Activated naive CD8-positive, alpha-beta T cell treated with anti-CD3 and anti-CD28 coated beads, Interleukin-2, amount 10 ng/mL, durations not matched to agents 7 days and 5 days (primary cell): ENCODE measurements at places on chromosomes 3 and 15. TPM values are rescaled to one million over a fixed set of nuclear protein-coding genes. Genes with fewer than 3 reads are reported as not detected.

GRCh38 chr15:67826717-67827561, 1.6 kb downstream of the SKOR1 start:
- no peak overlapping the region for H3K4me3 ChIP-seq
- H3K27ac ChIP-seq, result no peak overlapping the region
- H3K4me1 ChIP-seq, result peaks cover 27% of the 10 kb centered on the region
- DNase-seq, result no peak
- peaks cover 1% of the 10 kb centered on the region for H3K36me3 ChIP-seq

GRCh38 chr3:56732109-56732508, 49.0 kb upstream of the TASOR start:
- H3K4me1 ChIP-seq, result peaks cover 62% of the 10 kb centered on the region
- peak overlapping the region; percentile 80 for H3K27ac ChIP-seq

- no peak overlapping the region for H3K4me3 ChIP-seq
- H3K27ac ChIP-seq, result no peak overlapping the region
- DNase-seq, result no peak
- H3K27me3 ChIP-seq, result no peaks in the 10 kb centered on the region
- H3K4me1 ChIP-seq, result no peaks in the 10 kb centered on the region
Observed at GRCh38 chr15:47405365-47406162, 311.7 kb upstream of the SEMA6D start.

GRCh38 chr3:114645392-114645791, 351.6 kb downstream of the TIGIT start:
- no peak overlapping the region for H3K4me3 ChIP-seq
- no peak overlapping the region for H3K27ac ChIP-seq
- peaks cover 3% of the 10 kb centered on the region for H3K4me1 ChIP-seq
- no peaks in the 10 kb centered on the region for H3K27me3 ChIP-seq
- H3K36me3 ChIP-seq, result peaks cover 1% of the 10 kb centered on the region

GRCh38 chr15:66294157-66294931, 976 bp downstream of the DIS3L start:
- peaks cover 32% of the 10 kb centered on the region for H3K4me1 ChIP-seq
- peaks cover 5% of the 10 kb centered on the region for H3K36me3 ChIP-seq

GRCh38 chr15:70486451-70487386, 276.6 kb downstream of the UACA start:
- H3K27ac ChIP-seq, result peak overlapping the region; percentile 79
- peaks cover 63% of the 10 kb centered on the region for H3K4me1 ChIP-seq

Gene SST
- total RNA-seq, result not detected

DNA sequence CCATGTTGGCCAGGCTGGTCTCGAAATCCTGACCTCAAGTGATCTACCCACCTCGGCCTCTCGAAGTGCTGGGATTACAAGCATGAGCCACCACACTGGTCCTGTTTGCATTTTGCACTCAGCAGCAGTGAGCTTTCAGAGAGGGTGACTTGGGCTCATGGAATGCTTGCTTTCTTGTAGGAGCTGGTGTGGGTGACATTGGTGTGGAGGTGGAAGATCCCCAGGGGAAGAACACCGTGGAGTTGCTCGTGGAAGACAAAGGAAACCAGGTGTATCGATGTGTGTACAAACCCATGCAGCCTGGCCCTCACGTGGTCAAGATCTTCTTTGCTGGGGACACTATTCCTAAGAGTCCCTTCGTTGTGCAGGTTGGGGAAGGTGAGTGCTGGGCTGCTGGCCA, 90.3 kb downstream of the FLNB start:
- peaks cover 12% of the 10 kb centered on the region for H3K36me3 ChIP-seq
- H3K4me1 ChIP-seq, result peaks cover 9% of the 10 kb centered on the region
- H3K27ac ChIP-seq, result no peak overlapping the region
- no peak for DNase-seq
- no peaks in the 10 kb centered on the region for H3K27me3 ChIP-seq

GRCh38 chr15:55267401-55268175, 22.0 kb downstream of the RAB27A start:
- peaks cover 61% of the 10 kb centered on the region for H3K4me1 ChIP-seq
- H3K36me3 ChIP-seq, result peaks cover 47% of the 10 kb centered on the region
- H3K4me3 ChIP-seq, result peak overlapping the region; percentile 77
- H3K27ac ChIP-seq, result peak overlapping the region; percentile 97

DNA sequence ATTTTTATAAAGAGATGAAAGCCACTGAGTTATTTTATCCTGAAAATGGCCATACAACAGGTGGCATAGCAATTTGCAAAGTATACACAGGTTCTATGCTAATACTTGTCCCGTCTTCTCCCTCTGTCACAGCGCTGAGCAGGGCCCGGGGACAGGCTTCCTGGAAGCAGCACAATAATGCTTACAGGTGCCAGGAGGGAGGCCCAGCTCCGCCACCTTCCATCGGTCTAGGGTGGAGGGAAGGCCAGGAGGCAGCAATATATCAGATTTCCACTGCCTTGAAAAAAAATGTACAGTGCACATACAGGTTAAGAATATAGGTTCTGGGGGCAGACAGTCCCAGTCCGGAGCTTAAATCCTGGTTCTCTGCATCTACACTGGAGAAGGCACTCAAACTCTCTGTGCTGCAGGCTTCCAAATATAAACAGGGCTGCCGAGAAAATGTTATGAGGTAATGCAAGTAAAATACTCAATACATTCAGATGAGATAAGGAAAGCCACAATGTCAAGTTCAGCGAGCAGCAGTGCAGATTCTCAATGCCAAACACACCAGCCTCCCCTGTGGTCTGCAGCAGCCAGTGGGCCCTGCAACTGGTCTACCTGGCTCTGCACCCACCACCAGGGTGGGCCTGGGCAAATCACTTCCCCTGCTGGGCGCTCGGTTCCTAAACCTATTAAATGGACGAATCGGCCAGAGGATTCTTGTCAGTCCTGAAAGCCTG, 189.6 kb downstream of the XXYLT1 start:
- no peak overlapping the region for H3K4me3 ChIP-seq
- no peak for DNase-seq
- H3K27me3 ChIP-seq, result no peaks in the 10 kb centered on the region
- H3K36me3 ChIP-seq, result no peaks in the 10 kb centered on the region
- H3K4me1 ChIP-seq, result peaks cover 5% of the 10 kb centered on the region

GRCh38 chr15:52232327-52232726, 41.1 kb upstream of the GNB5 start:
- H3K27ac ChIP-seq, result no peak overlapping the region
- no peak for DNase-seq
- no peaks in the 10 kb centered on the region for H3K36me3 ChIP-seq
- peaks cover 22% of the 10 kb centered on the region for H3K4me1 ChIP-seq

GRCh38 chr3:197366301-197367044, 68.1 kb upstream of the DLG1 start:
- DNase-seq, result no peak
- H3K36me3 ChIP-seq, result no peaks in the 10 kb centered on the region
- H3K4me1 ChIP-seq, result no peaks in the 10 kb centered on the region
- peaks cover 8% of the 10 kb centered on the region for H3K27me3 ChIP-seq

Gene GOLGA8R
- total RNA-seq, result 28.2 TPM
